CD4-positive, alpha-beta T cell treated with Interleukin-2 at 100 ng/mL for 4 hours (primary cell): ENCODE measurements at places on chromosomes 4 and X.
A peak's percentile ranks its signal among the peaks of the same experiment; 100 is the strongest.

DNA sequence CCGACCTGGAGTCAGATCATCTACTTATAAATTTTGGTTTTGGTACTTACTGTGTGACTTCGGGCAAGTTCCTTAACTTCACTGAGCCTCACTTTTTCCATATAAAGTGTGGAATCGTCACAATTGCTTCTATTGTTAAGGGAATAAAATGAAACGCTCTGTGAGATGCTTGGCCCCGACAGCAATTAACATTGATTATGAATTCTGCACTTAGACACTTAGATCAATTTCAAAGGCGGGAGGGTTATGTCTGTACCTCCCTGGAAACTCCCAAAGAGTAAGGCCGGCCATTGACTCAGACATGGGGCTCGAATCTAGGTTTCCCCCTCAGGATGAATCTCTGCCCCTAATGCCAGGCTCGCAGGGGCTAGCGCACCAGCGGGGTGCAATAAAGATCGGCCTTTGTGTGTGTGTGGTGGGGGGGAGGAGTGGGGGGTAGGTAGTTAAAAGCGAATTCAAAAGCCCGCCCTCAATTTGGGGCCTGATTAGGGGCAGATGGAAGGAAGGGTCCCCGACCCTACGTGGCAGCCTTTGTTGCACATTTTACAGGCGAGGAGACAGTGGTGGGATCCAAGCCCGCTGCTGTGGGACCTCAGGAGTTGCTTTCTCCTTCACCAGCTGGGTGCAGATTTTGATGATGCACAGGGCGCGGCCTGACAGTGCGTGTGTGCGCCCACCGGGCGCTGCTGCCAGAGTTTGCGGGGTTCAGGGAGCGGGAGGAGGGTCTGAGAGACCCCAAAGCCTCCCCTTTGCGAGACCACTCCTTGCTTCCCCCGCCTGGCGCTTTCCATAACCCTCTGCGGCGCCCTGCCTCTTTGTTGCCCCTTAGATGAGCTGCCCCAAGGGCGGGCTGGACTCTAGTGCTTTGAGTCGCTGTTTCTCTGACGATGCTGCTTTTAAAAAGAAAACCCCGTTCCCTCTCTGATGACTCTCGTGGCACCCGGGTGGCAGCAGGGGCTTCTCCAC lies 9.6 kb downstream of the MSX1 start:
- no peak for DNase-seq

- no peak for DNase-seq
Measured at GRCh38 chr4:84389406-84389805, 109.7 kb downstream of the NKX6-1 start.

GRCh38 chr4:108070775-108071174 lies 81.1 kb downstream of the HADH start:
- DNase-seq = peak; percentile 10

- no peak for DNase-seq
Measured at GRCh38 chr4:519203-519651, 20.2 kb downstream of the PIGG start.

- no peak for DNase-seq
Measured at GRCh38 chr4:26161030-26161824, 159.6 kb upstream of the RBPJ start.

DNA sequence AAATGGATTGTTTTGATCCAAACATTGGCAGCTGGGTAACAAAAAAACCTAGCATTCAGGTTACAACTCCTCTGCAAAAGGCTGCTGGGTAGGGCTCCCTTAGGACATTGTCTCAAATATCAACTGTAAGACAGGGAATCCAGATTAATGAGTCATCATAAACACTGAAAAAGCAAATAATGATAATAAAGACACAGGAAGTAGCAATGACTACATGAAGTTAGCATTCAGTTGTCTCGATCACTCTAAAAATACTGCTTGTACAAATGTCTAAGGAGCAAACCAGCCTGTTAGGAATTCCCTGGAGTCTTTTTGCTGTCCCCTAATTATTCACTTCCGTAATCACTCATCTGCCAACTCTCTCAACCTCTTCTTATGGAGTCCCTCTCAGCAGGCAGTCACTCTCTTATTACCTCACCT lies 259.2 kb downstream of the GPC3 start:
- no peak for DNase-seq

GRCh38 chr4:23369331-23369730 lies 520.5 kb downstream of the PPARGC1A start:
- DNase-seq = no peak

DNA sequence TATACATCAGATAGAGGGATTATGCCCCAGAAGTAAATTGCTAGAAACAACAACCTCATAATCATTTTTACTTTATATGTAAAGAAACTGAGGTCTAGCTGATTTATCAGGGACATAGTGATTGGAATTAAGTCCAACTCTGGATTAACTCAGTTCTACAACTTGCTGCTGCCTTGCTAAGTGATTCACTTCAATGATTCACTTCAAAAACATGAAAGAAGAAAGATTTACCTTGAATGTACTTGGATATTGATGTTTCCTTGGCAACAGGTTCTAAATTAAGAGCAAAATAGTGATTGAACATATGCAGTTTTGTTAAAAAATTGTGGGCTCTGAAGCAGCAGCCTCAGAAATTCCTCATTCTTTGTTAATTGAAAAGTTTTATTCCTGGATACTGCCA lies 99.8 kb upstream of the H2AZ1 start:
- no peak for DNase-seq

GRCh38 chr4:95749204-95749603 lies 90.7 kb upstream of the PDHA2 start:
- no peak for DNase-seq

DNA sequence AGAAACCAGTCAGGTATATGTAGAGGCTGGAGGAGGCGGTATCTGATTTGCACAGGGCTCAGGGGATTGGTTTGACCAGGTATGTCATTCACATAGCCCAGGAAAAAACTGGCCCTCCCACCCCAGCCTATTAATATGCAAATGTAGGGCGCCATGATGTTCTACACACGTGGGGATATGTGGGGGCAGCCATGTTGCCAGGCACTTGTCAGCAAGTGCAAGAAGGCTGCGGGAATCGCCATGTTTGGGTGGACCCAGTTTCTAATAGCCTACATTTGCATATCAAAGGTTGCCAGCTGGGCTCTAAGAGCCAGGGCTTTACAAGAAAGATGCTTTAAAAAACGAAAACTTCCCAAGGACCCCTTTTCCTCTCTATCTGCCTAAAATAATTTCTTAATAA lies 335.1 kb downstream of the SMARCA1 start:
- no peak for DNase-seq

DNA sequence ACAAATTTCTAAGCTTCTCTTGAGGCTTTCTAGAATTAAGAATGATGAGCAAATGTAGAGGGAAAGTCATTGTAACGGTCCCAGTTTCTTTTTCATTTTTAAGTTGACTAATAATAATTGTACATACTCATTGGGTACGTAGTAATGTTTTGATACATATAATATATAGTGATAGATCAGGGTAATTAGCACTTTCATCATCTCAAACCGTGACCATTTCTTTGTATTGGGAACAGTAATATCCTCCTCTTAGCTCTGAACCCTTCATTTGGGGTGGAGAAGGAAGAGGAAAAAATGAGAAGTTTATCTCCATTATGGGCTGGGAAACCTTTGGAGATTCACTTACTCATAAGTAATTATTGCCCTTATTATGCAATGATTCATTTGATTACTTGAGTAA lies 39.0 kb upstream of the GBA3 start:
- DNase-seq = no peak

GRCh38 chr4:108398316-108398715 lies 222.1 kb upstream of the RPL34 start:
- DNase-seq = no peak

DNA sequence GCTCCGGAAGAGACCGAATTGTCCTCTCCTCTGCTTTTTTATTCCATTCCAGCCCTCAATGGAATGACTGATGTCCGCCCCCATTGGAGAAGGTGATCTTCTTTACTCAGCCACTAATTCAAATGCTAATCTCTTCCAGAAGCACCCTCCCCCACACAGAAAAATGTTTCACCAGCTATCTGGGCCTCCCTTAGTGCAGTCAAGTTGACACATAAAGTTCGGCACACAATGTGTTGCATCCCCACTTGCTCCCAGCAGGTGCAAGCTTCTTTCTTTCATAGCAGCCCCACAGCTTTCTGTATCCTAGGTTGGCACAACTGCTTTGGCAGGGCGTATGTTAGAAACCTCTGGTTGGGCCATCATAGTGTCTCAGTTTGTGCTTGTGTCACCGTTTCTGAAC lies 73.3 kb upstream of the TLR3 start:
- no peak for DNase-seq

- no peak for DNase-seq
Measured at GRCh38 chrX:138775517-138775916, 64.0 kb upstream of the FGF13 start.

DNA sequence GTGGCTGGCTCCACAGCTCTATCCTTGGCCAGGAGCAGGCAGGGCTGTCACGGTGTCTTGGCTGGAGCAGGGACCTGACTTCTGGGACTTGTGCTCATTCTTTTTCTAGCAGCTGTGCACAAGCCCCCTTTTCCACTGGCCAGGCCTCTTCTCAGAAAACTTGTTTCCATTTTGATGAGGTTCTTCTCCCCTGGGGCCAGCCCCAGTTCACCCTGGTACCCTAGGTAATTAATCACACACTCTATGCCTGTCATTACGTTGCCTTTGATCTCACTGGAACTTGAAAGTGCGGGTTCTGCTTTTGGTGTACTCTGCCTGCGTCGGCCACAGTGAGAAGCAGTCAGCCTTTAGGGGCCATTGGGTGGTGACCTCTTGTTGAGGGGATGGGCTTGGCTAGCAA lies 26.6 kb downstream of the DRD5 start:
- DNase-seq = no peak

DNA sequence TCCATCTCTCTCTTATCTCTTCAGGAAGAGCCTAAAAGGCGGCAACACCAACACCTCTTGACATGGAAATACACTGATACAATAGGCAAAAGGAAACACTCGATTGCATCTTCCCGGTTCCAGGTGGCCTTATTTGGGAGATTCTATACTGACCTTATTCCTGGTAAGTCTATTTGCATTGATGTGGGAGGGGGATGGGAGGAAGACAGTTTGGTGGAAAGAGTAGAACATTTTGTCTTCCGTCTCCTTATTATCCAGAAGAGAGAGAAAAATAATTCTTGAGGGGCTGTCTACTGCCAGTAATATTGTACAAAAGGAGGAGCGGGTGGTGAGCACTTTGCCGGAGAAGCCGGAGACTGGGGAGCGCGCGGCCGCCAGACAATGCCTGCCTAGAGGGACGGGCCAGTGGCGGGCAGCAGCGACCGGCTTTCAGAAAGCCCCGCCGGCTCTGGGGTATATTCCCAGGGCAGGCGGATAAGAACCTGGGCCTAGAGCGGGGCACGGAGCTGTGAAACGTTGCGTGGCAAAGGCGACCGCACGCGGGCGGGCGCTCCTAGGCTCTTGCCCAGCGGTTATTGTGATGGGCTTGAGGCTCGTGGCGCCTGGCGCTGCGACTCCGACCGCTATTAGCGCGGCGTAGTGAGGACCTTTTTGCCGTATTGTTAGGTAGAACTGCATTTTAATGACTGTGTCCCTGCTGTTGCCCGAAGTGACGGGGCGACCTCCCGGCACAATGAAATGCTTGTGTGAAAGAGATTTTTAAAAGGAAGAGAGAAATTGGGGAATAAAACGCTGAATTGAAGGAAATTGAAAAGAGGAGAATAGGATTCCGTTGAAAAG lies 518 bp downstream of the PRDM8 start:
- no peak for DNase-seq

- DNase-seq = no peak
Measured at GRCh38 chr4:17526695-17527477, 11.9 kb downstream of the CLRN2 start.

GRCh38 chr4:6322067-6322760 lies 52.6 kb downstream of the WFS1 start:
- DNase-seq = no peak

DNA sequence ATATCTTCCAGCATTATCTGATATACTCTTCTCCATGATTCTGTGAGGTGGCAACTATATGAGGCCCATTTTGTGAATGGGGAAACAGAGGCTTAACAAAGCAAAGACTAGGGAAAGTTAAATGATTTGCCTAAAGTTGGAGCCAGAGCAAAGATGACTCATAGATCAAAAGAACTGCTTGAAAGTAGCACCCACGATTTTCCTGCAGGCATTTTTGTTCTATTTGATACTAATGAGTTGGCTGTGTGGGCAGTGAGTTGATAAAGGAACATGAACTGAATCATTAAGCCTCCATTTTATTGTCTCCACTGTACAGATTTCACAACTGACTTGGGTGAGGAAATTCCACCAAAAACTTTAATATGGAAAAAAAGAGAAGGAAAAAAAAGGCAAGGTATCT lies 138.9 kb upstream of the IGFBP7 start:
- no peak for DNase-seq

DNA sequence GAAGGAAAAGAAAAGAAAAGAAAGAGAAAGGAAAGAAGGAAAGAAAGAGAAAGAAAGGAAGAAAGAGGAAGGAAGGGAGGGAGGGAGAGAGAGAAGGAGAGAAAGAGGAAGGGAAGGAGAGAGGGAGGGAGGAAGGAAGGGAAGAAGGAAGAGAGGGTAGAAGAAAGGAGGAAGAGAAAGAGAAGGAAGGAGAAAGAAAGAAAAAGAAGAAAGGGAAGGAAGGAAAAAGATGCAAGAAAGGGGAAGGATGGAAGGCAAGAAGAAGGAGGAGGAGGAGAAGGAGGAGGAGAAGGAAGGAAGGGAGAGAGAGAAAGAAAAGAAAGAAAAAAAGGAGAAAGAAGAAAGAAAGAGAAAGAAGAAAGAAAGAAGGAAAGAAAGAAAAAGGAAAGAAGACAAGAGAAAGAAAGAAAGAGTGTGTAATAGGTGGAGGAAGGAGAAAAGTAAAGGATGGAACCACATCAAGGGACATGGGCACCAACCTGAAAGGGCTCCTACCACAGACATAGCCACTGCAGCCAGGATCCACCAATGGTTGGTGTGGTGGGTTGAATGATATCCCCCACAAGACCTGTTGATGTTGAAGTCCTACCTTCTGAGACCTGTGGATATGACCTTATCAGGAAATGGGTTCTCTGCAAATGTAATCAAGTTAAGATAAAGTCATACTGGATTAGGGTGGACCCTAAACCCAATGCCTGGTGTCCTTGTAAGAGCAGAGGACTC lies 80.2 kb downstream of the RELL1 start:
- DNase-seq = no peak

DNA sequence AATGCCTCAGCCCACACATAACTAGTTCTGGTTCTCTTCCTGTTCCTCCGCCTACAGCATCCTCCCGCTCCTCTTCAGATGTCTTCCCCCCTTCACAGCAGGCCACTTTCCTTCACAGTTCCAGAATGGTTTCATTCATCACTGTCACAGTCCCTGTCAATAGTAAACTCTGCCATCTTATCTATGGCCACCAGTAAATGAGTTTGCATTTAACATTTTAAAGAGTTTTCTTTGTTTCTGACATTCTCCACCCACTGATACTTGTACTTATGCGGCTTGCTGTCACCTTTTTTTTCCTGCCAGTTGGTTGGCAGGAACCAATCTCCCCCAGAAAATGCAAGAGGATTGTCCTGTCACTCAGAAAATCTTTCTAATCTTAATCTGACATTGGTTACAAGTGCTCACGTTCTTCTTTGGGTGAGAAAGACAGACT lies 114.1 kb downstream of the GLUD2 start:
- DNase-seq = no peak
